ENCODE measurements at places on chromosomes 1 and 21.

DNA sequence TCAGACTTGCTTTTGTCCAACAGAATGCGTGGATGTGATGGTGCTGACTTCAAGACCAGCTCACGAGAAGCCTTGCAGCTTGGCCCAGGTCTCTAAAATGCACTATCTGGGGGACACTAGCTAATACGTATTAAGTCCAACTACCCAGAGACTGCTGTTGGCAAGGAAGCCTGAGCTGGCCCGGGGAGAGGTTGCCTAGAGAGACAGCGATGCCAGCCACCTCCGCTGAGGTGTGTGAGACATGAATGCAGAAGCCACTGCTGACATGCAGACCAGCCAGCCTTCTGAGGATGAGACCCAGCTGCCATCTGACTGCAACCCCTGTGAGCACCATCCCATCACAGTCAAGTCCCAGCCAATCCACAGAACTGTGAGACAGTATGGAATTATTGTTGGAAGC, 32.5 kb downstream of the THAP3 start:
- DNase-seq, result no peak

DNA sequence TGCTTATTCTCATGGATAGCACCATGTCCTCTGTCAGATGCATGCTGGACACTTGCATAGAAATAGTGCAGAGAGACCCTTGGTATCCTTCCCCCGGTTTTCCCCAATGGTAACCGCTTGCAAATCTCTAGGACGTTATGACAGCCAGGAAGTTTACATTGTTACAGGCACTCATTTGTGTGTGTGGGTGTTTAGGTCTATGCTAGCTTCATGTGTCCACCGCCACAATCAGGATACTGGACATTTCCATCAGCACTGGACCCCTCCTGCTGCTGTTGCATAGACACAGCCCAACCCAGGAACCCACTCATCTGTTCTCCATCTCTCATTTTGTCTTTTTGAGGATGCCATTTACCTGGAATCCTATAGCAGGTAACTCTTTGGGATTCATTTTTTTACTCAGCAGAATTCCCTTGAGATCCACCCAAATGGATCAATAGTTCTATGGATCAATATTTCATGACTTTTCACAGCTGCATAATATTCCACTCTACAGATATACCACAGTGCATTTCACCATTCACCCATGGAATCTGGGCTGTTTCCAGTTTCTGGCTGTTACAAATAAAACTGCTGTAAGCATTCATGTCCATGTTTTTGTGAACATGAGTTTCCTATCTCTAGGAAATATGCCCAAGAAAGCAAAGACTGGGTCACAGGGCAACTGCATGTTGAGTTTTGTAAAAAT, 6.6 kb upstream of the WNT9A start:
- DNase-seq, result no peak

DNA sequence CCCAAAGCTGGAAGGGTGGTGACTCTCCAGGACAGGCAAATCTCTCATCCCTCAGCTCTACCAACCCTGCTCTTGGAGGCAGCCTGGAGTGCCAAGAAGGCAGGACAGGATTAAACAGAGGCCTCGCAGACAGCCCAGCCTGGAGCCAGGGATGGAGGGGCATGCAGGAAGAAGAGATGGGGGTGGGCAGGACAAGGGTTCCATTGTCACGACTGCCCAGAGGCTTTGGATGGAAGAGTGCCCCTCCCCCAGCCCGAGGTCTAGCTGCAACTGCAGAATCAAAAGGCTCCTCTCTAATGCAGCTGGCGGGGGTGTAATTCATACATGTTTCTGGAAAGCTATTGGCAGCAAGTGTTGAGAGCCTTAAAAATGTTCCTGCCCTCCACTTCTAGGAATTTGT, 8.8 kb downstream of the RAB7B start:
- no peak for DNase-seq

DNA sequence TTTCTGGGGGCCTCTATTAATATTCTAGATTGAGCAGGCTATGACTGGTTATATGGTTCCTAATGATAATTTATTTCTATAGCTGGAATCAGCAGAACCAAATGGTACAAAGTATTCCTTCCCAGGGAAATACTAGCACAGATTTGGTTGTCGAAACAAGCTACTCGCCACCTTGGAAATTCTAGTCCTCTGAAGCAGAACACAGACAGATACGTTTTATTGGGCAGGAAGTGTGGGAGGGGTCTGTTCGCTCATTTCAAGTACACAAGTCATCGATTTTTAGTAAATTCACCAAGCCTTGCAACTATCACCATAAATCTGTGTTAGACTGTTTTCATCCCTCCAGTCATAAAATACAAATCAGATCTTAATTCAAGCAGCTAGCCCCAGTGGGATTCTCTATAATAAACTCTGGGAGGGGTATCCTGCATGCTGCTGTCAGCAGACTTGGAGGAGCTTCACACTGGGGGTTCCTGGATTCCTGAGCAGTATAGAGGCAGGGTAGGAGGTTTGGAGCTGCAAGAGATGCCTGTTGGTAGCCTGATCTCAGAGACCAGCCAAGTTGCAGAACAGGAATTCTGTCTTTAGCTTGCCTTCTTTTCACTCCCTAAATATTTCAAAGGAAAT, 9.8 kb upstream of the GPR137B start:
- DNase-seq, result no peak

DNA sequence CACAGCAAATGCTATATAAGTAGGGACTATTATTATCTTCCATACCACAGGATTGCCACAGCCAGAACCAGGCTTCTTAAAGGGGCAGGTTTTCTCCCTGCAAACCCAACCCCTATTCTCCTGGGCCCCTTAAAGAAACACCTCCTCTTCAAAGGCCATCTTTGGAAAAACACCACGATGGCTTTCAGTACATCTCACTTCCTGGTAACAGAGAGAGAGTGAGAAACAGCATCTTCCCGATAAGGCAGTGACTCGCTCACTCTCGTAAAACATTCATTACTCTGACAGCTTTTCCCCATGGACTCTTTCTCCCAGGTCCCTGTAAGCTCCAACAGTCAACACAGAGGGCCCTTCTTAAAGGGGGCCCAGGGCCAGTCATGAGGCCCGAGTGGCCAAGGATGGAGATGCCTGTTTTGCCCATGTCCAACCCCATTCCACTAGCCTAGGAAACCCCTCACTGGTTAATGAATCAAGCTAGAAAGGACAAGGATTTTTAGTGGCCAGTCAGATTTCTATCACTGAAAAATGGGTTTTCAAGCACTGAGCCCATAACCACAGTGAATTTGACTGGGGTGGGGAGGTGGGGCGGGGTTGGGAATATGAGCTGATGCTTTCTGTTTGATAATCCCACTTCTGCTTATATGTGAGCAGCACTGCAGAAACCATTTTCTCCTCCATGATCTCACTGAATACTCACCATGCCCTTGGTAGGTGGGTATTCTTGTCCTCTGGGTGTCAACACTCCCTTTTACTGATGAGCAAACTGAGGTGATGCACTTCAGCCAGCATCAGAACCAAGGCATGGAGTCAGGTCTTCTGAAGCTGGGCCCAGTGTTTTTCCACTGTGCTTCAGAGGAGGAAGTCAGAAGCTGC, 3.6 kb upstream of the NAV1 start:
- DNase-seq, result no peak

DNA sequence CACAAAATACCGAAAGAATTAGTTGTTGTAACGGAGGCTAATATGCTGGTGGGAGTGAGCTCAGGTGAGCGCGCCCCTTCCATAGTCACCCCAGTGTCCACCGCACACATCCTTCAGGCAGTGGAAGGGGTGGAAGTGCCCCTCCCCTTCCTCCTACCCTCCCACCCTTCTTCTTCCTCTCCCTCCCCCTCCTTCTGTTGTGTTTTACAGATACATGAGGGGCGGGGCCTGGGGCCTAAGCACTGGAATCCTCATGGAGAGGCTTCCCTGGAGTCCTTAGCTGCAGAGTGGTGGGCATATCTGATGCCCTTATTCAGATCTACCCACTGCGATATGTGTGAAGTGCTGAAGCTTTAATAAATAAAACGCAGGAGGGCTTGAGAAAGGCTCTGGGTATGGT, 10.3 kb upstream of the ADARB1 start:
- no peak for DNase-seq

DNA sequence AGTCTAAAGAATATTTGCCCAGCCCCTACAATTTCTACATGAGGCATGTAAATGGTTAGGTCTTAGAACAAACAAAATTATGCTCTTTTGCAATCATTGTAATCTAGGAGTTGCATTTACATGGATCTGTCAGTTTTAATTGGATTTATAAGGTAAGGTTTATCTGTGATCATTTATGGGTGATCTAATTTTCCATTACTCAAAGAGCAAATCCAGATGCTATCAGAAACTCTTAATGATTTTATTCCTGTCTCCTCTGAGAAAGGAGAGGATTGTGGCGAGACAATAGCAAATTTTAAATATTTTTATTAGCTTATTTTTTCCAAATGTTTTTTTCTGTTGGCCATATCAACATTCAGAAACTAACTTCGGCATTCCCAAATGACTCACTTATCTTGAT, 14.2 kb upstream of the NEGR1 start:
- no peak for DNase-seq

DNA sequence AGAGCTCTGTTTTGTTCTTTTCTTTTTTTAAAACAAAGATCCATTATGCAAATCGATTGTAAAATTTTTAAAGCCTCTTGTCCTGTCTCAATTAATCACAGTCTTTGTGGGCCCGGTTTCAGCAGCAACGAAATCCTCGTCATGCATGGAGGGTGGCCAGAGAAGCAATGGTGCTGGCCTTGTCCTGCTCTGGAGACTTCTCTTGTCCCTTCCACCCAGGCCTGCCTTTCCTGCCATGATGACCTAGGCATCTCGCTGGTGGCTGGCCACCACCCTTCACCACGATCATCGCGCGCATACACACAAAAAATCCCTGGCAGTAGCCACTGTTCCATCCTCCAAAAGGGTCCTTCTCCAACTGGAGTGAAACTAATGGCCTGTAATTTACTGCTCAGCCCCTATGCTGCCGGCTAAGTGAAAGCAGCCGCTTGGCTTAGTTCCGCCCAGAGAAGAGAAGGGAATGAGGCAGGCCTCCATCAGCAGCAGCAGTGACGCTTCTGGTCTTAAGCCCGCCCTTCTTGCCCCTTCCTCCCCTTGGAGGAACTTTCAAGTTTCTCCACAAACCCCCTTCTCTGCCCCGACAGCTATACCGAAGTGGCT, 309.5 kb downstream of the NPHP4 start:
- no peak for DNase-seq

- no peak for DNase-seq
Observed at GRCh38 chr1:16122350-16122881, 33.5 kb downstream of the EPHA2 start.

- DNase-seq, result no peak
Observed at GRCh38 chr1:159556931-159557369, 21.1 kb upstream of the OR10J5 start.

DNA sequence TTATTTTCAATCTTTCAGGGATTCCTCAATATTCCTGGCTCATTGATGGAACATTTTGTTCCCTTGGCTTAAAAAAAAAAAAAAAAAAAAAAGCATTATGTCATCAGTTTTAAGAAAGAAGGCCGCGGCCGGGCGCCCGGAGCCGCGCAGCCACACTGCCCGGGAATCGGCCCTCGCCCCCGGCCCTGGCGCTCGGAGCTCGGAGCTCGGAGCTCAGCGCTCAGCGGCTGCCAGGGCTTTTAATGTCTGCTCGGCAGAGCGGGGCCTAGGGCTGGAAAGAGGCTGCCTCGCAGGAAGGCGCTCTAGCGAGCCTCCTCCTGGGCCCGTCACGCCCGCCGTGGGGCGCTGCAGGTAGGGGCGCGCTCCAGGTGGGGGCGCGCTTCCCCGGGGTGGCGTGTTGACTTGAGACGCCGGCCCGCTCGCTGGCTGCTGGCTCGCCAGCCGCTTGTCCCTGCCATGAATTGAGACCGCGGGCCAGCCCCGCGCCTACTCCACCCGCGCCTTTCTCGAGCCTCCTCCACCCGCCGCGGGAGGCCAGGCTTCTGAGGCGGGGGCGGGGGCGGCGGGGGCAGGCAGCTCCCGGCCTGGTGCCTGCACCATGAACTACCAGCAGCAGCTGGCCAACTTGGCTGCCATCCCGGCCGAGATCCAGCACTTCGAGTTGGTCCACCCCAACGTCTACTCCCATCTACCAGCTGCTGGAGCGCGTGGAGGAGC, 5.4 kb upstream of the TDRD5 start:
- peak; percentile 74 for DNase-seq

- peak; percentile 14 for DNase-seq
Observed at GRCh38 chr1:92310185-92310597, 11.3 kb downstream of the RPAP2 start.

- peak; percentile 63 for DNase-seq
Observed at GRCh38 chr1:41537788-41538351, 53.4 kb upstream of the EDN2 start.

GRCh38 chr1:163258181-163258580, 55.5 kb upstream of the RGS5 start:
- no peak for DNase-seq

DNA sequence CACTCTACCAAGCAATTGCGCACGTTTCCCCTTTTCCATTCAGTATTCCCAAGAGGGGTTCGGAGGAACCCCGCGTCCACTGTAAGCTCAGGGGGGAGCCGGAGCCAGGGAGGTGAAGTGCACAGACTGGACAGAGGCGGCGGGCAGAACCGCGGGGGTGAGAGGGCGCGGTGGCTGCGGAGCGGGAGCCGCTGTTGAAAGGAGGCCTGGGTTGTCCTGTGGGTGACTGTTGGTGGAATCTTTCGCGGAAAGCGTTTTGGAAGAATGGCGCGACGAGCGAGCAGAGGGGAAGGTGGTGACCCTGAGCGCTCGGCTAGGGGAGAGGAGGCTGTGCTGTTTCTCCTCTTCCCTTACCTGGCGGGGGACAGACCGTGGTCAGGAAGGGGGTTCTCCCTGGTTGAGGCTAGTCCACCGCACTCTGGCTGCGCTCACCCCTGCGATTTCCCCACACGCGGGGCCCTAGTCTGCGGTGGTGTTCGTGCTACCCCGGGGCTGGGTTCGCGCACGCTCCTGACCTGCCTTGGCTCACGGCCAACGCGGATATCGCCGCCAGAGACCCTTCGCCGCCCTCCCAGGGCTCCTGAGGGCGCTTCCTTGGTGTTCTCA, 92.8 kb downstream of the PRKAB2 start:
- DNase-seq, result no peak

DNA sequence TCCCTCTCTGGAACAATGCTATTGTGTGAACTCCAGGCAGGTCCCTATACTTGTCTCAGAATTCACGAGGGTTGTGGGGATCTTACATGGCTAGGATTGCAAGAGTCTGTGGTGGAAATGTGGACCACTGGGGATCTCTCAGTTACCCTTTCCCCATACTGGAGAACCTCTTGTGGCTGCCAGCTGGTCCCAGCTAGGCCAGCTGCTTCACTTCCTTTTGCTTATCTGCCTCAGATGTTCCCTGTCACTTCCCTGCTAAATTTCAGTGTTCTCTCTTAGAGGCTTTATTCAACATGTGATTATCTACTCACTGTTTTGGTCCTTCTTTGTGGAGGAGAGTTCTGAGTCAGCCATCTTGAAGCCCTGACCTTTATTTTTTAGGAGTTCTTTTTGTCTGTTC, 75.9 kb upstream of the SAMD13 start:
- no peak for DNase-seq

- no peak for DNase-seq
Observed at GRCh38 chr1:206784471-206784903, 12.2 kb upstream of the IL10 start.

DNA sequence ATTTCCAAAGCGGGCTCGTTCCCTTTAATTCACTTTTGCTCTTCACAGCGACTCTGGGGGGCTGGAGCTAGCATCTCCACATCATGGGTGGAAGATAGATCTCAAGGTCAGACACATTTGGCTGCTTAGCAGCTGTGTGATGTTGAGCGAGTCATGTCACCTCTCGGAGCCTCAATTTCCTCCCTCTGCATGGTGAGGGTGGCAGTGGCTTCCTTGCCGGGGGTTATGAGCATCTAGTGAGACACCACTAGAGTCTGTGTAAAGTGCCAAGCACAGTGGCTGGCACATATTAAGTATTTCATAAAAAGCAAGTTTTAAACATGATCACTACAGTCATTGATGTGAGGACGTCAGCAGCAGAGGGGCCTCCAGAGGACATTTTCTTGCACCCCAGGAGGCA, 16.9 kb upstream of the ECE1 start:
- no peak for DNase-seq

Measured in large intestine (tissue), 12 donors.